ENCODE measurements at places on chromosomes 3 and 15. TPM values are rescaled to one million over a fixed set of nuclear protein-coding genes. Genes with fewer than 3 reads are reported as not detected.

DNA sequence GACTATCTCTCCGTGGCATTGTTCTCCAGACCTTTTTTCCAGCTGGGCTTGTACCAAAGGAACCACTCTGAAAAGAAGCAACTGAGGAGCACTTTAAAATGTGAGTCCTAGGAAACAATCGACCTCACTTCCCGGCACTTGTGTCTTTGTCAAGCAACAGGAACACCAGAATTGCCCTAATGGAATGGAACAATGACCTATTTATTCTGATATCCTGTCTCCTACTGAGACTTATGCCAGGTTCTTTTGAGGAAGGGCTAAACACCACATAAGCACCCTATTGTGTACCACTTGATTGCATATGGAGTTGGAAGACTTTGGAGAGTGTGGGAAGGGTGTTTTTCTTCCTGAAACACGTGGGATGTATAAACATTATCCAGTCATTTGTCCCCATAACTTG is 56.8 kb upstream of the TGFBR2 start:
- DNase-seq = no peak

The GUCA1C gene
- not detected for polyA plus RNA-seq

DNA sequence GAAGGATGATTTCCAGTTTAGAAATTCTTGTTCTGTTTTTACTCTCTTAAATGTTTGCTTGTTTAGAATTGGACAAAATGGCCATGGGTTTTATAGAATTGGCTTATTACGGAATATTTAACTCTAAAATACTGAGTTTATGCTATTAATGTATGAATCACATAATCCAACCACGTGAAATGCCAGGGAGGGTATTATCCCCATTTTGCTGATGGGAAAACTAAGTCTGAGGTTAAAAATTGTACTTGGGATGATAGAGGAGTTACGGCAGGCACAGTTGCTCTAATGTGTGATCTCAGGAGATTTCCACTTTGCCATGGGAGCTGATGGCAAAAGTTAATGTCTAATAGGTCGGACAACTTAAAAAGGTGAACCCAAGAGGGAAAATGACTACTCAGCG is 194.4 kb downstream of the ITPR1 start:
- no peak for DNase-seq

DNA sequence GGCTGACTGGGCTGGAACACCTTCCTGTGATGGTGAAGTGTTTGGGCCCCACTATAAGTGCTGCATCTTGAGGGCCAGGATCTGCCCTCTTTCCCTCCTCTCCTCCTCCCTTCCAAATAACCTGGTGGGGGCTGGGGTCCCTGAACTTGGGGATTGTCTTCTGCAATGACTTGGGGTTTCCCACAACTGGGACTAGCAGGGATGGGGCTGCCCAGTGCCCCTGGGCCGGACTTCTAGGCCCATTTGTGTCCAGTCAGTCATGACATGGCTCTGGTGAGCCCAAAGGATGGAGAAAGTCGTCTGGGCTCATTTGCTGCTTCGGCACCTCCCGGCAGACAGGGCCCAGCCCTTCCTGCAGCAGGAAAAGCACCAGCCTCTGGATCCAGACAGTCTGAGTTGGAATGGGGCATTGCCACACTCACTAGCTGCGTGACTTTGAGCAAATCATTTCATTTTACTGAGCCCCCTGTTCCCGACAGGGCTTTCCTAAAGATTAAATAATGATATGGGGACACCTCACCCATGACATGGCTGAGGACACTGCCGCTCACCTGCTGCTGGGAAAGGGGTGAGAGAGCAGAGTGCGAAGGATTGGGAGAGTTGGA is 113.2 kb downstream of the DNAJB8 start:
- no peak for DNase-seq

DNA sequence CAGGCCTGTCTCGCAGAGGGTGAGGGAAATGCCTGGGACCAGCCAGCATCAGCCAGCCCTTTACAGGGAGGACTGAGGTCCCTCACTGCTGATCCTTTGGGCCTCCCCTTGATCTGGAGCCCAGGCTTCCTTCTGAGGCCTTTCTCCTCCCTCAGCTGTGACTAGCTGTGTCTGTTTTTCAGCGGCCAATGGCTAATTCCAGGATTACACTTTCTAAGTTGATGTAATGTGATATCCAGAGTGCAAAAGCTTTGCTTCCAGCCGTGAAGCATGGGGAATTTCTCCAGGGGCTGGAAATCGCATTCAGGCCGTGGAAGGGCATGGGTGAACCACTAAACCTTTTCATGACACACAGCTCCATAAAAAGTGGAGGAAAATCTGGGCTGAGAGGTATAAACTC is 157.6 kb downstream of the SHQ1 start:
- no peak for DNase-seq

DNA sequence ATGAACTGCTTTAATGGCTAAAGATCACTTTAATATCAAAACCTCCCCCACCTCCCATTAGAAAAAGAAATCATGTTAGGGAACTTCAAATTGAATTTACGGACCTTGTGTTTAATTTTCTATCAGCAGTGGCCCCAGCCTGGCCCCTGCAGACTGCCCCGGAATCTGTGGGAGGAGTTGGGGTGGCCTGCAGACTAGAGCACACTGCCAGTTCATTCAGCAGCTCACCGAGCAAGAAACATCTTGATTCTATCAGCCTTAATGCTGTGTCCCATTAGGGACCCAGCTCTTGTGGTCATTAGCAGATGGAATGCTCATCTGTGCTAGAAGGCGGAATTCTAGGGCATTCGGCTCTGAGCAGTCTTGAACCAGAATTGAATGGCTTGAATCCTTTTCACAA is 54.2 kb downstream of the FLNB start:
- no peak for DNase-seq

The PGBD4 gene
- polyA plus RNA-seq = 4.3 TPM

The SMCO1 gene
- not detected for polyA plus RNA-seq

- DNase-seq = peak; percentile 24
Observed at GRCh38 chr3:84965141-84965540, 6.4 kb downstream of the CADM2 start.

Measured in A549 (cell line).